ENCODE measurements at places on chromosomes 3 and 15. TPM values are rescaled to one million over a fixed set of nuclear protein-coding genes. Genes with fewer than 3 reads are reported as not detected.

- DNase-seq = no peak
These were observed 210.6 kb downstream of the TCF12 start for GRCh38 chr15:57129064-57129463.

GRCh38 chr3:71854706-71855105, 69.8 kb upstream of the PROK2 start:
- DNase-seq = no peak

- no peak for DNase-seq
These were observed 148.1 kb downstream of the RORA start for GRCh38 chr15:61081027-61081322.

DNA sequence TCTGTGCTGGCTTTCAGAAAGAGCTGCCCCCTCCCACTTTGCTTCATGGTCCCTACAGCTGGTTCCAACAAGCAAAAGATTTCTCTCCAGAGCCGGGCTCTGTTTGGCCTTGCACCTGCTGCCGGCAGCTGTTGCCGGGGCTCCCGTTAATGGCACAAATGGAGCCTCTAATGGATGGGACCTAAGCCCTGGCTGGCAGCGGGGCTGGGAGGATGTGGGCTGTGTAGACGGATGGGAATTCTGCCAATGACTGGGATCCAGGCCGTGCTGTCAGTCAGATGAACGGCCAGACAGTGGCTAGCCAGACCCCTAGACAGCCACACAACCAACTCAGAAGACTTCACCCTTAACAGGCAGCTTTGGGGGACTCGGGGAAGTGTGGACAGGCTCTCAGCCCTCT, 88.0 kb downstream of the RPLP1 start:
- DNase-seq = no peak

DNA sequence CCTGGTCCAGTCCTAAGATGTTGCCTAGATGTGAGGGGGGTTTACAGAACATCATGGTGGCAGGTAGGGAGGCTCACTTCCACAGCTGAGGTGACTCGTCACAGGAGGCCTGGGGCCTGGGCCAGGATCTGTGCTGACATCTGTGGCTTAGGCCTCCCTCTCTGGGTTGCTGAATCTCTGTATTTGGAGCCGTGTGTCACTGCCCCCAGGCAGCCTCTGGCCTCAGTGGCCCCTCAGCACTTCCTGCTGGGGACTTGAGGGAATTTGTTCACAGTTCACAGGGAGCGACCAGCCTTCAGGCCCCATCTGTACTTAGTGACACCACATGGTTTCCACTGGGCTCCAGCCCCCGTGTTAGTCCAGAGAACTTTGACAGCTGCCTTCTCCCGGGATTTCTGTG, 41.7 kb upstream of the ADAMTSL3 start:
- no peak for DNase-seq

DNA sequence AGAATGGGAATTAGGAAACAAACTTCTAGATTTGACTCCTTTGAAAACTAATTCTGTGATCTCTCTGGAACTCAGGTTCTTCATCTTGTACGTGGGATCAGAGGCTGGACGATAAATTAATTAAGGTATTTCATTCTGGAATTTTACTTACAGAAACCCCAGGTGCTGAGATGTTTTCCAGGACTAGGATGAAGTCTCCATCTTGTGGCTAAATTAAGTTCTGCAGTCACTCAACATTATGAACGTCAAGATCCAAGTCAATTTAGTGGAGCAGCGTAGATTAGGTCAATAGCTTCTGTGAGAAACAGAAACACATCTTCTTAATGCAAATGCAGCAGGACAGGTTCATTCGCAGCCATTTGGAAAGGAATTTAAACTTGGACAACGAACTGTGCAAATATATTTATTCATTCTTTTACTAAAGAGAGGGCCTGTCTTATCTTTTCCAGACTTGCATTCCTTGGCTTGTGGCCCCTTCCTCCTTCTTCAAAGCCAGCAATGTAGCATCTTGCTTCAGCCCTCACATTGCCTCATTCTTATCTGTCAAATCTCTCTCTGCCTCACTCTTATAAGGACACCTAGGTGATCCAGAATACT, 26.7 kb upstream of the TMC3 start:
- no peak for DNase-seq

DNA sequence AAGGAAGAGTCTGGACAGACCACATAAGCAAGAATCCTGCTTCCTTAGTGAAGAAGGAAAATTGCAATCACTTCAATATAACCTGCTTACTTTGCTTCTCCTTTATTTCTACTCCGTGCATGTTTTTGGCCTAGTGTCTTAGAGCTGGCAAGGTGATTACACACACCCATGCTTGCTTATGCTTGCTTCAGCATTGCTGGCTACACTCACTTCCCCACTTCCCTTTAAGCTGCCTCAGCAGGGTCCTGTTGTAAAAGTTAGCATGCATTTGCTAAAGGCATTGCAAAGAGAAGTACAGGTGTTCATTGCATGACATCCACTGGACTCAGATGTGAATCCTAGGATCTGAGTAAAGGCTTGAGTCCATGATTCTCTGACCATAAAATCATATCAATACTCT, 47.5 kb upstream of the STT3B start:
- DNase-seq = no peak

- no peak for DNase-seq
These were observed 3.4 kb downstream of the PLXNB1 start for GRCh38 chr3:48426401-48426909.

DNA sequence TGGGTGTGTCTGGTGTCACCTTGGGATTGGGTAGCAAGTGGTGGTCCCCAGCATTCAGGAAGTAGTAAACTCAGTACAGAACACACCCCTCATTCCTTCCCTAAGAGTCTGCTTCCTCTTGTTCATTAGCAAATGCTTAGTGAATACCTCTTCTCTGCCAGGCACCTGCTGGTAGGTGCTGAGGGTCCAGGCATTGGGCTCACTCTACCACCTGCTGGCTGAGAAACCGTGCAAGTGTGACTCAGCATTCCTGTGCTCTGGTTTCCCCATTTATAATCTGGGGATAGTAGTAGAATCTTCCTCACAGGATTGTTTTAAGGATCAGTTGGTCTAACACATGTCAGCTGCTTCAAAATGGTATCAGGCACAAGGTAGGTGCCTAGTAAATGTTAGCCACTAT, 4.8 kb downstream of the SHF start:
- no peak for DNase-seq

- no peak for DNase-seq
These were observed 988.7 kb downstream of the FHIT start for GRCh38 chr3:60262546-60262945.

DNA sequence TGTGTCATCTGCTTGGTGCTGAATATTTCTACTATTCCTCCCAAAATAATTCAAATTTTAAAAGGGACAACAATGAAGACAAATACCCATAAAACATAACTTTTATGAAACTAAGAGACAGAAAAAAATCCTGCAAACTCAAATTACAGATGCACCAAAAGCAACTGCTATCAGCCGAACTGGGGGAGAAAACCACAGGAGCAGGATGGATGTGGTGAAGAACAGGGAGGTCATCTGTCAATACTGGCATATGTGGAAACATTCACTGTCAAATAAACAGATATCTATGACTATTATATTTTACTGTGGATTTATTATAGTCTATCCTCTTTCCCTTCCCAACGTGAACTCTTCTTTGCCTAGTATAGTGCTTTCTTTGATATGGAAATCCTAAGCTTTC, 53.3 kb upstream of the CPOX start:
- DNase-seq = no peak

- no peak for DNase-seq
These were observed 40.9 kb downstream of the MEF2A start for GRCh38 chr15:99606646-99607045.

DNA sequence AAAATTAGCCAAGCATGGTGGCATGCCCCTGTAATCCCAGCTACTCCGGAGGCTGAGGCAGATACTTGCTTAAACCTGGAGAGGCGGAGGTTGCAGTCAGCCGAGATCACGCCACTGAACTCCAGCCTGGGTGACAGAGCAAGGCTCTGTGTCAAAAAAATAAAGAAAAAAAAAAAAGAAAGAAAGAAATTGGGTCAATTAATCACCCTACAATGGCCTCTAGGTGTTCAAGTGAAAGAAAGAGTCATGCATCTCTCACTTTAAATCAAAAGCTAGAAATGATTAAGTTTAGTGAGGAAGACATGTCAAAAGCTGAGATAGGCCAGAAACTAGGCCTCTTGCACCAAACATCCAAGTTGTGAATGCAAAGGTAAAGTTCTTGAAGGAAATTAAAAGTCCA, 44.9 kb upstream of the GSK3B start:
- no peak for DNase-seq

DNA sequence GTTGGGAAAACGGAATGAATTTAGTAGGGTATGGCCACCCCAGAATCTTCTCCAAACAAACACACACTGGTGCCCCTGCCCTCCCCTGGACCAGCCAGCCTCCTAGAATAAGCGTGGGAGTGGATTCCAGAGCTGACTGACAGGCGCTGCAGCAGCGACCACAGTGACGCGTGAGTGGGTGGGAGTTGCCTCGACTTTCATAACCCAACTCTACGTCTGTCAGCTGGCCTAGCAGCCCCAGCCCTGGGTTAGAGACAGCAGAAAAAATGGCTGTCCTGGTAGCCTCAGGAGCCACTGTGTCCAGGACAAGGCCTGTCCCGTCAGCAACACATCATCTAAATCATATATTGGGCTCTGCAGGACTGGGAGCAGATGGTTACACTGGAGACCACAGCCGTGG, 10.0 kb downstream of the PLA2G4B start:
- DNase-seq = no peak

MORC1 gene
- polyA plus RNA-seq = not detected

AGBL1 gene
- 0.11 TPM for polyA plus RNA-seq

TGM5 gene
- not detected for polyA plus RNA-seq

CRYGS gene
- polyA plus RNA-seq = 8.7 TPM

SPSB4 gene
- 6.6 TPM for polyA plus RNA-seq

FEZF2 gene
- not detected for polyA plus RNA-seq

IDH2 gene
- polyA plus RNA-seq = 114 TPM

LIPH gene
- polyA plus RNA-seq = 3.6 TPM

DVL3 gene
- 98.1 TPM for polyA plus RNA-seq

SOX14 gene
- not detected for polyA plus RNA-seq

CIDEC gene
- 0.68 TPM for polyA plus RNA-seq

SFMBT1 gene
- polyA plus RNA-seq = 8.0 TPM

ALDH1A2 gene
- polyA plus RNA-seq = 42.5 TPM

Measured in left lung (tissue), 14 donors.